Lower lobe of right lung (tissue), 2 donors: ENCODE measurements at places on chromosomes 5 and 9. TPM values are rescaled to one million over a fixed set of nuclear protein-coding genes. Genes with fewer than 3 reads are reported as not detected.

GRCh38 chr5:60809891-60810425 lies 34.1 kb downstream of the ELOVL7 start:
- H3K27me3 ChIP-seq: no peaks in the 10 kb centered on the region
- H3K4me1 ChIP-seq: no peaks in the 10 kb centered on the region
- H3K27ac ChIP-seq: no peak overlapping the region
- H3K4me3 ChIP-seq: no peak overlapping the region

GRCh38 chr9:35423499-35423898 lies 66.4 kb upstream of the RUSC2 start:
- no peak overlapping the region for H3K27ac ChIP-seq
- no peak for DNase-seq
- no peaks in the 10 kb centered on the region for H3K4me1 ChIP-seq

GRCh38 chr5:146641941-146642340 lies 126.0 kb upstream of the GPR151 start:
- no peaks in the 10 kb centered on the region for H3K4me1 ChIP-seq
- H3K27me3 ChIP-seq: no peaks in the 10 kb centered on the region
- H3K36me3 ChIP-seq: no peaks in the 10 kb centered on the region

Gene GTF2H2
- 28.7 TPM for total RNA-seq

- no peak for DNase-seq
- no peak overlapping the region for H3K27ac ChIP-seq
- no peaks in the 10 kb centered on the region for H3K4me1 ChIP-seq
- H3K27me3 ChIP-seq: no peaks in the 10 kb centered on the region
Measured at GRCh38 chr5:124858612-124859011, 112.2 kb upstream of the ZNF608 start.

DNA sequence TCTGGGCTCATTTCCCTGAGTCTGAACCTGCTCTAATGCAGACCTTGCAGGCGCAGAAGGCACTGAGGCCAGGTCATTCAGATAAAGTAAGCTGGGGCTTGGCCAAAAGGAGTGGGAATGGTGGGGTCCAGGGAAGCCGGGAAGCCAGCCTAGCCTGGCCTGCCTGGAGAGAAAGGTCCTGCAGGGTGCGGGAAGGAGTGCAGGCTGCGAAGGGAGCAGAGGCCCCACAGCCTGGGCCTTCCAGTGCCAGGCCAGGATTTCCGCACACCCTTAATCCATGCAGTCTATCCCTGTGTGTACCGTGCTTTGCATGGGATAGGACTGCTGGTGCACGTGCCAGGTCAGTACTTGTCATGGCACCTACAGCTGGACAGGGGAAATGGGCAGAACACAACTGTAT lies 3.6 kb upstream of the STING1 start:
- H3K4me1 ChIP-seq: peaks cover 33% of the 10 kb centered on the region
- no peak overlapping the region for H3K27ac ChIP-seq

DNA sequence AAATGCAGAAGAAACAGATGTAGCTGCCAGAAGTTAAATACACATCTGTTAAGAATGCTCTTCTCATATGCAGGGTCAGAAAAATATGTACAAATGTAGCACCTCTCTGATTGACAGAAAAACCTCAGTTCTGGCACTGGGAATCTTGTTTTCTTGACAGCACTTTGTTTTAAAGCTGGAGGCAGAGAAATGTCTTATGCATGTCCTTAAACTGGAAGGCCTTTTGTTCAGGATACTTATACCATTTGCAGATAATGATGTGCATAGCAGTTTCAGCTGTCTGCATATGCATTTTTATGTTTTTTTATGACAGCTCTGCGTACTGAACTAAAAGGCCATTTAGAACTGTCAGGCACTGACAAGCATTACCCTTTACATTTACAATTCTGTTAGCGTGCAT lies 567.9 kb downstream of the EBF1 start:
- H3K27me3 ChIP-seq: no peaks in the 10 kb centered on the region
- no peak overlapping the region for H3K4me3 ChIP-seq
- H3K36me3 ChIP-seq: no peaks in the 10 kb centered on the region

GRCh38 chr5:74643111-74643562 lies 2.6 kb upstream of the ENC1 start:
- H3K27me3 ChIP-seq: no peaks in the 10 kb centered on the region
- peaks cover 49% of the 10 kb centered on the region for H3K4me1 ChIP-seq
- H3K27ac ChIP-seq: peak overlapping the region; percentile 93
- DNase-seq: no peak
- H3K4me3 ChIP-seq: no peak overlapping the region

DNA sequence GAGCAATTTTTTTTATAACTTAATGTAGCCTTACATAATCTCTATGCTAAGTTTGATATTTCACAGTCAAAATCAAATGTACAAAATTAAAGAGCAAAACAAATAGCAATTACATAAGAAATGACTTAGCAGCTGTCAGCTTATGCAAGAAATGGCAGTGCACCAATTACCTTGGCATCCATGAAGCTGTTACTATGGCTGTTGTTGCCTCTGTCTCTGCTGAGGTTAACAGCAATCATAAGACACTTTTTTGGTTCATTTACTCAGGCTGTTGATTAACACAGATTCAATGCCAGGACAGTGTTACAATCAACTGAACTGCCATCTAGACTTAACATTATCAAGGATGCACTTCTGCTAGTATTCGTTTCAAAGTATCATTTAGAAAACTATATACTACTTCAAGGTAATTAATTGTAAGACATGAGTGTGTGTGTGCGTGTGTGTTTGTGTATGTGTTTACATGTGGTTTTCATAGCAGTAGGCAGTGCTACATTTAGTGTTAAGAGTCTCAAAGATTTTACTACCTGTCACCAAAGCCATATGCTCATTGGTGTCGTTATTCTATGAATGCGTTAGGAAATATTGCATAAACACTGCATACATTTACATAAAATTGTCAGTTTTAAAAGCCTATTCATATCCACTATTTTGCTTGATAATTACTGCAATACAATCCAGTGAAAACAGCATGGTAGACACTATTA lies 1084.2 kb upstream of the COX7C start:
- no peak for DNase-seq
- no peaks in the 10 kb centered on the region for H3K4me1 ChIP-seq
- no peak overlapping the region for H3K27ac ChIP-seq
- no peaks in the 10 kb centered on the region for H3K27me3 ChIP-seq
- no peak overlapping the region for H3K4me3 ChIP-seq

DNA sequence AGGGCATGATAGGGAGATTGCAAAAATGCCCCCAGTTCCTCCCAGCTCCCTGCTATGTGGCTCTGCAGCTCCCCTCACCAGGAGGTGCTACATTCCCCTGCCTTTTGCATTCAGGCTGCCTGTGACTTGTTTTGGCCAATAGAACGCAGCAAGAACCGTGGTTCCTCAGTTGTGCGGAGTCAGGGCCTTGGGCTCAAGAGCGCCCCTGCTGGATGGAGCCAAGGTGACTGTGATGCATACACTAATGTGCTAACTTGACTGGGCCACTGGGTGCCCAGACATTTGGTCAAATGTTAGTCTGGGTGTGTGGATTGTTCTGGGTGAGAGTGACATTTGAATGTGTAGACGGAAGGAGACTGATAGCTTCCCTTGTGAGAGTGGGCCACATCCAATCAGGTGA lies 123.3 kb upstream of the MVB12B start:
- no peaks in the 10 kb centered on the region for H3K4me1 ChIP-seq
- no peak overlapping the region for H3K27ac ChIP-seq
- DNase-seq: no peak
- peaks cover 19% of the 10 kb centered on the region for H3K27me3 ChIP-seq

GRCh38 chr5:40486437-40487275 lies 193.1 kb upstream of the PTGER4 start:
- H3K27me3 ChIP-seq: no peaks in the 10 kb centered on the region
- no peaks in the 10 kb centered on the region for H3K36me3 ChIP-seq
- peaks cover 4% of the 10 kb centered on the region for H3K4me1 ChIP-seq
- peak; percentile 46 for DNase-seq
- H3K27ac ChIP-seq: no peak overlapping the region
- no peak overlapping the region for H3K4me3 ChIP-seq

Gene CFAP77
- total RNA-seq: 3.7 TPM

- no peaks in the 10 kb centered on the region for H3K27me3 ChIP-seq
- H3K27ac ChIP-seq: peak overlapping the region; percentile 24
- H3K4me3 ChIP-seq: no peak overlapping the region
- H3K4me1 ChIP-seq: no peaks in the 10 kb centered on the region
Measured at GRCh38 chr9:133814586-133815208, 76.5 kb upstream of the SARDH start.

DNA sequence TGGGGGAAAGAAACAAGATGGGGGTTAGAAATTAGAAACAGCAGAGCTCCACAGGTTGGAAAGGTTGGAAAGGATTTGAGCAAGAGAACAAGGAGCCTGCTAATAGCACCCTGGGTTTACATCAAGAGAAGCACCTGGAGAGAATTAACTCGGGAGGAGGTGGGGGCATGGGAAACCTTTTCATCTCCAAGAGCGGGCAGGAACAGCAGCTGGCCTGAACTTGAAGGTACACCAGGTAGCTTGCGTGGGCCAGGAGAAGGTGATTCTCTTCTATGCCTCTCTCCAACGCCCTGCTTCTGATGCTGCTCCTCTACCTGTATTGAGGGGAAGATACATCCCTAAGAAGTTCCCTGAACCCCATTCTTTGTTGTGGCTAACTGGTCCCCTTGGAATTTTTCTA lies 37.1 kb upstream of the GLRX start:
- H3K36me3 ChIP-seq: no peaks in the 10 kb centered on the region
- no peak for DNase-seq
- H3K4me1 ChIP-seq: peaks cover 72% of the 10 kb centered on the region
- no peaks in the 10 kb centered on the region for H3K27me3 ChIP-seq

Gene FCN2
- total RNA-seq: not detected

GRCh38 chr5:171984748-171985419 lies 21.6 kb downstream of the FBXW11 start:
- peaks cover 21% of the 10 kb centered on the region for H3K4me1 ChIP-seq
- no peaks in the 10 kb centered on the region for H3K36me3 ChIP-seq
- no peak overlapping the region for H3K27ac ChIP-seq
- H3K27me3 ChIP-seq: no peaks in the 10 kb centered on the region
- H3K4me3 ChIP-seq: no peak overlapping the region

Gene NDST1
- 117 TPM for total RNA-seq

- H3K4me1 ChIP-seq: no peaks in the 10 kb centered on the region
- no peaks in the 10 kb centered on the region for H3K36me3 ChIP-seq
- no peak overlapping the region for H3K27ac ChIP-seq
Measured at GRCh38 chr9:69946800-69947437, 96.7 kb upstream of the MAMDC2 start.

- H3K27ac ChIP-seq: no peak overlapping the region
- H3K4me3 ChIP-seq: no peak overlapping the region
- H3K36me3 ChIP-seq: no peaks in the 10 kb centered on the region
- DNase-seq: no peak
- H3K27me3 ChIP-seq: no peaks in the 10 kb centered on the region
Measured at GRCh38 chr5:77920359-77921058, 144.4 kb upstream of the TBCA start.
